ENCODE measurements at places on chromosomes 5 and 9.

DNA sequence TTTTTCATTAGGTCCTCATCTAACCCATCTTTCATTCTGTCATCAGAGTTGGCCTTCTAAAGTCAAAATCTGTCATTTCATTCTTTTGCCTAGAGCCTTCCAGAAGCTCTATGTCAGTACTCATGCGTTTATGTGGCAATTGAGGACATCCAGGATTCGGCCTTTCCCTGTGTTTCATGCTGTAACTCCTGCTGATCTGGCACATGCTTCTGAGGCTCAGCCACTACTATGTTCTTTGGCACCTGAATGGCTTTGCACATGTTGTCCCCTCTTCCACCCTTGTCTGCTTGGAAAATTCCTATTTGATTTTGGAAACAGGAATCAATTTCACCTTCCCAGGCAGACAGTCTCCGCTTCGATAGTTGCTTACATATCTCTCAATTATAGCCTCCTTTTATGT, 84.9 kb downstream of the GDNF start:
- DNase-seq, result no peak

DNA sequence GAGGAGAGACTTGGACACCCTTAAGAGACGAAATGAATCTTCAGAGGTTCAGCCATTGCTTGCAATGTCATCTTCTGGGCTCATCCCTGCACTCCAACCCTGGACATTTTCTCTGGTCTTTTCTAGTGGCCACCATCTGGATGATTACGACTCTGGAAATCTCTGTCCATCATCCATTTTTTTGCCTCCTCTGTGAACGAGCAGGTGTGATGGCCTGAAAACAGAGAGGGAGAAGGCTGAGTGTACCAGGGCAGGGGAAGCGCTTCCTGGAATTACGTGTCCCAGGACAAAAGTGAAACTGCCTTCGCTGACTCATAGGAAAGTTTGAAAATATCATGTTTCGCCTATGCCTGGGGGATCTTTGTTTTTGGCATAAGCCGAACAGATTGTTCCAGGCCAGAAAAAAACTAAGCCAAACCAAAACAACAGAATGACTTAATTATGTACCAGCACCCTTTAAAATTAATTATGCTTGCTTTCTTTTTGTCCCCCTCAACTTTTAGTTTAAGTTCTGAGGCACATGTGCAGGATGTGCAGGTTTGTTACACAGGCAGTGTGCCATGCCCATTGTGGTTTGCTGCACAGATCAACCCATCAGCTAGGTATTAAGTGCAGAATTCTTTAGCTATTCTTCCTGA, 31.9 kb downstream of the ANKRD33B start:
- no peak for DNase-seq

GRCh38 chr9:84971571-84971970, 302.0 kb downstream of the NTRK2 start:
- DNase-seq, result no peak

GRCh38 chr9:7129391-7129790, 371.6 kb downstream of the KDM4C start:
- no peak for DNase-seq

DNA sequence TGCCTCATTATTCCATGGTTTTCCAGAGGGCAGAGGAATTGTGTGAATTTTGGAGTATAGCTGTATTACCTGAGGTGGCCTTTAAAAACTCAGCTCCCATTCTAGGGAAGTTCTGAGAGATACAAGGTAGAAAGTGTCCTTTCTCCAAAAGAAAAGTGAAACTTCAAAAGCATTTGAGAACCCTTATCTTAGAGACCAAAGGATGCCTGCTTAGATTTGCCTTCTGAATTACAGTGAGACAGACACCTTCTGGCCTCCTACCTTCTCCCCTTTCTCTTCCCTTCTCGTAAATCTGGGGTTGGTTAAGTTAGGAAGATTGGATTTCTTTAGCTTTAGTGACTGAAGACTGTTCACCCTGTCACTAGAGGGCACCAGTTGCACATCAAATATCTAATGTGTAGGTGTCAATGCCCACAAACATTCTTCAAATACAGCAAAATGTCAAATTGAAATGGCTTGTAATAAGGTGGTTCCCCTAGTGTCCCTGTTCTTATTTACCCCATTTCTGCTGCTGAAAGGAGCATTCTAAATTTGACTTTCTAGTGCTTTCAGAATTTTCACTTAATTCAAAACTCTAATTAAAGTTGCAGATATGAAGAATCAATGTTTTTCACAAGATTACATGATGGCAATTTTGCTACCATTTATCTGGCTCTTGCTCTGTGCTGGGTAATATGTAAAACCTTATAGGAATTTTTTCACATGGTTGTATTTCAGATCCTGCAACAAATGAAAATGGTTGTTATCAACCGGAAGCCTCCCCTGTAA, 46.7 kb downstream of the PRRC1 start:
- peak; percentile 19 for DNase-seq

DNA sequence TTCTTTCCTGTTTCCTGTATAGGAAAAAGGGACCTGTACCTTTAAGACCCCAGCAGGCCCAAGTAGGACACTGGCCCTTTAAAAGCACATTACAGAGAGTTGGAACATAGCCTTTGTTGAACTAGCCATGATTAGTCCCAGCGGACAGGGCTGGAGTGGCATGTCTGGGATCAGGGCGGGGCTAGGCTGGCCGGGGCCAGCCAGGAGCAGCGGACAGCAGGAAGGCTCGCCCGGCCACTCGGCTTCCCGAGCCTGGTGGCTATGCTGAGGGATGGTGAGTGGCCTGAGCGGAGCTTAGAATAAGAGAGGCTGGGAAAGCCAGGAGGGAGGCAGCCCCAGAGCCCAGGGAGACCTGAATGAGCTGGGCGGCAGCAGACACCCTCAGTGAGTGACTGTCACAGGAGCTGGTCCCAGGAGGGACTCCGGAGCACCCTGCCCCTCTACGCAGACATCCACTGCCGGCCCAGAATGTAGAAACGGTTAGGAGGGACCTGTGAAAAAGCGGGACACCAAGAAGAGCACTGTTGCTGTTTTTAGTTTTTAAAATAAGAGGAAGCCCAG, 92.1 kb downstream of the DAB2IP start:
- peak; percentile 15 for DNase-seq

Measured in NCI-H2227 treated with DMSO at 0.1 percent for 48 hours (cell line).